Stimulated activated CD8-positive, alpha-beta memory T cell treated with anti-CD3 and anti-CD28 coated beads, Interleukin-4, amount 100 ng/mL, for 24 hours (primary cell): ENCODE measurements at places on chromosomes 6 and 20.

DNA sequence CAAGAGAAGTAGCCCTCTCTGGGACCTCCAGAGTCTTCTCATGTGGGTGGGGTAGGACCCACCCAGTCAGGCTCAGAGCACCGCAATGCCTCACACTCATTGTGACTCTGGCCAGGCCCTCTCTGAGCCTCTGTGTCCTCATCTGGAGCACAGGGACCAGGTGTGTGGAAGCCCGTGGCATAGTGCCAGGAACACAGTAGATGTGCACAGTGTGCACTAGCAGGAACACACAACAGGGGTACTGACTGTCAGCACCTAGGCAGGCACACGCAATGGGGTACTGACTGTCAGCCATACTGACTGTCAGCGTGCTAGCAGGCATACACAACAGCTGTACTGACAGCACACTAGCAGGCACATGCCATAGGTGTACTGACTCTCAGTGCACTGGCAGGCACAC is 2.0 kb upstream of the STMN3 start:
- no peak for DNase-seq

GRCh38 chr6:157020398-157020797 is 243.2 kb downstream of the ARID1B start:
- DNase-seq: no peak

GRCh38 chr20:51128198-51128597 is 105.3 kb upstream of the KCNG1 start:
- DNase-seq: no peak

GRCh38 chr20:59131551-59132285 is 31.9 kb upstream of the ZNF831 start:
- no peak for DNase-seq

DNA sequence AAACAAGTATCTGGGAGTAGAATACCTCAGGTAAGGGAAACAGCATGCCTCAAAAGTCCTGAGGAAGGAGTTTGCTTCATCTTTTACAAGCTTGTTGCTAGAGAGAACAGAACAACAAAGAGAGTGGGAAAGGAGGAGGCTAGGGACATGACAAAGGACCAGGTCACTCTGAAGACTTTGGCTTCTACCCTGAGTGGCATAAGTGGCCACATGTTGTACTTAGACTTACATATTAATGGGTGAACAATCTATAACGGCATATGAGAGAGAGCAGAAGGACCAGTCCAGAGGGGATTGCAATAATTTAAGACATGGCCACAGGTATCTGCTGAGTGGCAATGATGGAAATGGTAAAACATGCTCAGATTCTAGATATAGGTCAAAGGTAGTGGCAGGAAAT is 668.3 kb upstream of the ADGRB3 start:
- no peak for DNase-seq

GRCh38 chr20:50516935-50517816 is 7.0 kb downstream of the PTPN1 start:
- no peak for DNase-seq

DNA sequence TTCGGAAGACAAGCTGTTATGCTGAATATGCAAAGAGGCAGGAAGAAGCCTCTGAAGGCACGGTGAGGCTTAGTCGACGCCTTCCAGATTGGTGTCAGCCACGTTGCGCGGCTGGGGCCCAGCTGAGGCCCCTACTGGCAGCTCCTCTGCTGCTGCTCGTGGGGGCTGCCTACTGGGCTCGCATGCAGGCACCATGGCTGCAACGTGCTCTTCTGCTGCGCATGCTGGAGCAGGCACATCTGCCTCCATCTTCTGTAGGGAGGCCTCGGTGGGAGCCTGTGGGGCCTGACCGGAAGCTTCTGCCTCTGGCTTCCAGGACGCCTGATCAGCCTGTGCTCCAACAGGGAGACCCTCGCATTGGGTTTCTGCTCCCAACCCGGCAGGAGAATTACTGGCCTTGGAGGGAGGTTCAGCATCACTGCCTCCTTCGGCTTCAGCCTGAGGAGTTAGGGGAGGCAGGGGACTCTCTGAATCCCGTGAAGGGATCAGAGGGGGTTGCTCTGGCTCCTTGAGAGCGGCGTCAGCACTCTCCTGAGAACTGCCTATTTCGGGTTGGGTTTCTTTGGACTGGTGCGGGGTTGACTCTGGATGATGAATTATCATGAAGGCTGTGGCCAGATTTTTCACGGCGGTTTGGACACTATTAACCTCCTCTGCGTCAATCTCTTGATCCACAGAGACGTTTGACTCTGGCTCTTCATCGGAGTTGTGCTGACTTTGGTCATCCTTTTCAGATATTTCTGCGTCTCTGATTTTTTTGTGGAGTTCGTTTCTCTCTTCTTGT is 49.1 kb downstream of the TXLNB start:
- DNase-seq: no peak

GRCh38 chr6:150797949-150798348 is 67.6 kb upstream of the MTHFD1L start:
- no peak for DNase-seq

DNA sequence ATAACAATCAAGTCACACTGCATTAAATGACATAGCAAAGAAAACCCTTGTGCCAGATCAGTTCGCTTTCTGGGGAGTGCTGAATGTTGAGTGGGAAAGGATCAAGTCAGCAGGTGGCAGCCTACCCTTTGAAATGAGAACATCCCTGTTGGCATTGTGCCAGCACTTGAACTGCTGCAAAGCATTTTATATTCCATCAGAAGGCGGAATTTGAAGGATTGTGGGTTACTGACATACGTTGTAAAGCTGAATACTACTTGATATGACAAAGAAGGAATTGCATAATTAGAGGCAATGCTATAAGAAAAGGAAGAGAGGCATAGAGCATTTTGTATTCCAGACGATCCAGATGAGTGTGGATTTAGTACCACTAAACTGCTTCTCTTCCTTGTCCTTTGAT is 26.5 kb downstream of the BCKDHB start:
- no peak for DNase-seq
